ENCODE measurements at places on chromosomes 3 and 15.

- DNase-seq = no peak
These were observed 159.2 kb downstream of the USP13 start for GRCh38 chr3:179812096-179812382.

GRCh38 chr3:98032265-98032664 is 2.9 kb downstream of the GABRR3 start:
- no peak for DNase-seq

GRCh38 chr3:62571916-62572315 is 198.6 kb upstream of the FEZF2 start:
- no peak for DNase-seq

DNA sequence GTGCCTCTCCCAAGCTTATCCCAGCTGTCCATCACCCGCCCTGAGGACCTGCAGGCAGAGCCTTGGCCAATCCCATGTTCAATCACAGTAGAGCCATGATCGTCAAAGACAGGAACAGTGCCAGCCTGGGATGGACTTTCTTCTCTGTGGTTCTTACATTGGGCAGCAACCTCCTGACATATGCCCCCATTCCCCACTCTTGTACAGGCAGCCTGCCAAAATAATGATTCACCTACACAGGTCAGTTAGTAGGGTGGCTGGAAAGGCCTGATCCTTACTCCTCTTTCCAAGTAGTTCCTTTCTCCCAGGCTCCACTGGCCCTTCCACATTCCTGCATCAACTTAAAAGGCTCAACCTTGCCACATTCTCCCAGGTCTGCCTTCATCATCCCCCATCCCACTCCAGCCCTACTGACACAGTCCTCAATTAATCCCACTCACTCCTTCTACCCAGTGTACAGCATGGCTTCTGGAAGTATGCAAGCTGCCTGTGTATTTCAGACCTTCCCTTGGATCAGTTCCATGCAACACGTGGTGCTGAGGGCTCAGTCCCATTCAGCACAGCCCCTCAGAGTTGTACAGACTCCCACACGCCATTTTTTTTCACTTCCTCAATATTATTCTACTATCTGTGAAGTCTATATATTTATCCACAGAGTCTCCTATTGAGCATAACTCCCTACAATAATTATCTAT is 189.8 kb downstream of the NTRK3 start:
- DNase-seq = no peak

DNA sequence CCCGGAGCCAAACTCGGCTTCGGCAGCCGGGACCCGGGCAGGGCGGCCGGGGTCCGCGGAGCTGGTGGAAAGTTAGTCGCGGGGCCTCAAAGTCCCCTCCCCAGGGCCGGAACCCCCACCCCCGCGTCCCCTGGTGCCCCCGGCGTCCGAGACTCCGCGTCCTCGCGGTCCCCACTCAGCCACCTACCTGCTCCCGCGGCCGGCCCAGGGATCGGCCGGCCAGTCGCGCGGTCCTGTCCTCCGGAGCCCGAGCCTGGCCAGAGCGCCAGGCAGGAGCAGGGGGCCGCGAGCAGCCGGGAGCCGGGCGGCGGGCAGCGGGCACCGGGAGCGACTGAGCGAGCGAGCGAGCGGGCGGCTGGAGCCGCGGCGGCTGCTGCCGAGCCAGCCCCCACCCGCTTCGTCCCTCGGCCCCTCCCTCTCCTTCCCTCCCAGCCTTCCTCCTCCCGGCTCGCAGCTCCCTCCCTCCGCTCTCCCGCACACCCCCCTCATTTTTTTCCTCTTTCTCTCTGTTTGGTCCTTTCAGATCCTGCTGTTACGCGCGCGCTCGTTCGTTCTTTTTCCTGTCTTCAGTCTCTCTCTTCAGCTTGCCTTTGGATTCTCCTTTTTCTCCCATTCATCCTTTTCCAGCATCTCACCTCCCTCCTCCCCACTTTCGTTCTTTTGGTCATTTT is at the start of gene MEGF11:
Gene MEGF11 (minus strand): TSS at position 333 of the 671 bp plus-strand sequence. CDS start 125,347 bp downstream, outside the sequence.
- no peak for DNase-seq

GRCh38 chr15:35484231-35484945 is 61.6 kb downstream of the DPH6 start:
- DNase-seq = no peak

GRCh38 chr15:101396484-101397261 is 92.8 kb downstream of the PCSK6 start:
- DNase-seq = no peak
